COLO829 (cell line): ENCODE measurements at places on chromosomes 12 and 14.

- DNase-seq = no peak
Measured at GRCh38 chr14:67151082-67151666, 38.1 kb upstream of the GARIN2 start.

- no peak for DNase-seq
Measured at GRCh38 chr12:126537961-126538530, 1472.8 kb downstream of the AACS start.

- DNase-seq = no peak
Measured at GRCh38 chr12:64635356-64635998, 25.2 kb downstream of the RASSF3 start.

DNA sequence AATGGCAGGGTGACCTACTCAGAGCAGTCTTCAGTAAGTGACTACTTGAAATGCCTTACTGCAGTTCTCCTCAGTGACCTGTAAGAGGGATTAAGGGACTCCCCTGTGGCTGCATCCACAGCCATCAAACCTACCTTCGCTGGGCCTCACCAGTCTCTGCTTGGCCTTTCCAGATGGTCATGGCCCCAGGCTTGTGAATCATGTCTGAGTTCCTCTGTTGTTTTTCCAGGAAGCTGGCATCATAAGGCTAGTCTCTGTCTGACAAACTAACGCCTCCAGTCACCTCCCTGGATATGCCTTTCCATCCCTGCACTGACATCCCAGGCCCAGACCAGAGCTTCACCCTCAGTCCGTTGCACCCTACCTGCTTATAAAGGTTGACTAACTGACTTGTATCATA, 14.0 kb downstream of the RNASE2 start:
- peak; percentile 70 for DNase-seq

DNA sequence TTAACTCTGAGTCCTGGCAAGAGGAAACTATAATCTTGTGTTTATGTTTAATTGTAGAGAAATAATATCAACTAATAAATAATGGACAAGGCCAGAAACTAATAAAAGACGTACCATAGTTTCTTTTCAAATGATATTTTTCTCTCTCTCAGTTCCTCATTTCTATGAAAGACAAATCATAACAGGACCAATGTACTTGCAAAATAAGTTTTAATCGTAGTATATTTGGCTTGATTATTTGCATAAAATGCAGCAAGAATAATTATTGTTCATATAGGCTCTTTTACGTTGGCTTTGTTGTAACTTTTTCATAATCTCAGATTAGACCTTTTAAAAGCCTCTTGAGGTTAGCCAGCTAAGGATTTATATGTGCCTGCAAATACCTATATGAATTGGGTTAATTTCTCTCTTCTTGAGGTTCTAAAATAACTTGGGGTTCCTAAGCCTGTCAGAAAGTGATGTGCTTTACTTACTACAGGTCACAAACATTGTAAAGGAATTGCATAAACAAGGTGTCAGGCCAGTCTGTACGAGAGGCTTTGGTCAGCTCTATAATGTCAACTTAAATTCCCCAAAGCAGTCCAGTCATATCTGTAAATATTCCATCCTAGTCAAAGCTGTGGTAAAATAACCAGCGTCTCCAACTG, 152.8 kb upstream of the PTPRQ start:
- DNase-seq = no peak

DNA sequence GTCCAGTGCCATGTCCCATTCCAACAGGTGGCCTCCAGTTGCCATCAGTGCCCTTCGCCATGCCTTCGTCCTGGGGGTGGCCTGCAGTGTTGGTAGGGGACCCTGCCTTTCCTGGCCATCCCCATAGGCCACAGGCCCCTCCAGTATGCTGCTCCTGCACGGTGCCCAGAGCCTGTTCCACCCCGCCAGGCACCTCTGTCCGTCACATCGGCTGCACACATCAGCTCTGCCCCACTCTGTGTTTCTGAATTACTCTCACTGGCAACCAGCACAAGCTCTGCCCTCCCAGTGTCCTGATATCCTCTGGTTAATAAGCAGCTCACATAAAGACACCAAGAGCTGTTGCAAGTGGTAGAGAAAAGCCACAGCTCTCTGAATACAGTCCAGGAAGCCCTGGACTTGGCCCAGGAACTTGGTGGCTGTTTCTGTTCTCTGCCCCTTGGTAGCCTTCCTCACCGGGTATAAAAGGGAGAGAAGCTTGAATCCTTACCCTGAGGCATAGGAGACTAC, 31.3 kb upstream of the ATP2A2 start:
- no peak for DNase-seq

- no peak for DNase-seq
Measured at GRCh38 chr12:115776399-115776798, 501.1 kb downstream of the MED13L start.

GRCh38 chr14:100425429-100425827, 102.3 kb downstream of the SLC25A47 start:
- no peak for DNase-seq

DNA sequence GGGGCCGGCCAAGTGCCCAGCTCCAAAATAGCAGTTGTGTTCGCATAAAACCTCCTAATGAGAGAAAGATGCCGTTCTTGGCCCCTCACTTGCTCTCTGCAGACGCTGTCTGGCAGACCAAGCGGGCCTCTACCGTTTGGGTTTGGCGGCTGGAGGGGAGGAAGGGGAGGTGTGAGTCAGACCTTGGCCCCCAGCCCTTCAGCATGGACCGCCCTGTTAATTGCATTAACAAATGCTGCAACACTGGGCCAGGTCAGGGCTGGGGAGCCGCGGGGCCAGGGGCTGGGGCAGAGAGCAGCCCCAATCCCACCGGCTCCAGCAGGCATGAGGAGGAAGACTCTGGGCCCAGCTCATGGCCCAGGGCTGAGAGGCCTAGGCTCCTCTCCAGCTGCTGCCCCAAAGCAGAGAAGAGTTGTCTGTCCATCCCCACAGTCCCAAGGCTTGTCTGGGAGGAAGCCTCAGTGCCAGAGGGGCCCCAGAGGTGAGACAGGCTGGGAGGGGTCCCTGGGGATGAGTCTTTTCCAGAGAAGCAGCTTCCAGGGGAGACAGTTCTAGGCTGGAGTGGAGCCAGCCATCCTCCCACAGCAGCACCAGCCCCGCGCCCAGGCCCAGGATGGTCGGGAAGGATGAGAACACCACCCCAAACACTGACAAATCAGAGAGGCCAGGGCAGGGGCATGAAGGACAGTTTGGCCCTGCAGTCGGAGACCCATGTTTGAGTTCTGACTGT, 16.9 kb downstream of the LTBP2 start:
- no peak for DNase-seq

DNA sequence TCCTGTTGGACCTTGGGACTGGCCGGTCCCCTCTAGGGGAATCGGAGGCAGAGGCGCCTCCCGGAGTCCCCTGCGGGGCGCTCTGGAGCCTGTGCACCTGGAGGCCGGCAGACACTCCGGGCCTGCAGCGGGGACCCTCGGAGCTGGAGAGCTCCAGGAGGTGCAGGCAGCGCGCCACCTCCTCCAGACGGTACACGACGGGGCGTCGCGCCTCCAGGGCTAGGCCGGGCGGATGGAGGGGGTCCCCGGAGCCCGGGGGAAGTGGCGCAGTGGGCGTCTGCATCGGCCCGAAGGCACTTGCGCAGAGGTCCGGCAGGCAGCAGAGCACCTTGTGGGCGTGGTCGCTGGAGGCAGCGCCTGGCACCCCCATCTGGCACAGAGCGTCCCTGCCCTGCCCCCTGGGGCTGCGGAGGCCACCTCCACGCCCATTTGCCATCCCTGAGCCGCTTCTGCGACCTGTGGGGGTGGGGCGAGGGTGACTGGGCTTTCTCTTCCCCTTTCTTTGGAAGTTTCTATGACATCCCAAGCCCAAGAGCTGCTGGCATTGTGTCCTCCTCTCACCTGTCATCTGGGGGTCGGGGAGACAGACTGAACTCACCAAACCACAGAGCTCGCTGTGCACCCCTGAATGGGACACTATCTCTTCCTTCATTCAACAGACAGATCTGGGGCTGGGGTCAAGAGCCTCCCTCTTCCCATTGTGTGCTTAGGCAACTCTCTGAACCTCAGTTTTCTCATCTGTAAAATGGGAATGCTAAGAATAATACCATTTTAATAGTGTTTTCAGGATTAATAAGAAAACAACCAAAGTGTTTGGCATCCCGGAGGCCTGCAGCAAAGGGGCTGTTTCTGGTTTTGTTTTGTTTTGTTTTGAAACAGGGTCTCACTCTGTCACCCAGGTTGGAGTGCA, 37.5 kb upstream of the CORO1C start:
- DNase-seq = no peak

DNA sequence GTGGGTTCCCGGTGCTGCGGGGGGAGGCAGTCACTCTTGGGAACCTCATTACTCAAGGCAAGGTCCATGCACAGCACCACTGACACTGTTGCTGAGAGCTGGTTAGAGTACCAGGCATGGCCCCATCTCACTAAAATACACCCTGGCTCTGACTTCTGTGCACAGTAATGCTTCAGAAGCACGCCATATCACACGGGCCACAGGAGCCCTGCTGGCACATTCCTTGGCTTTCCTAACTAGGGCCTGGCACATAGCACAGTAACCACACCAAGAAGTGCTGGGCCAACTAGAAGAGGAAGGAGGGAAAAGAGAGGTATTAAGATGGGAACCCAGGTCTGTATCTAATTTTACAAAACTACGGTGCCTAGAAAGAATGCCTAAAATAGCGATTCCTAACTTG, 13.5 kb upstream of the RAB35 start:
- no peak for DNase-seq

GRCh38 chr14:57295239-57295638, 26.5 kb downstream of the AP5M1 start:
- DNase-seq = peak; percentile 37

- DNase-seq = peak; percentile 23
Measured at GRCh38 chr14:94373708-94374107, 14.7 kb downstream of the SERPINA1 start.

GRCh38 chr14:65019944-65020566, 33.4 kb downstream of the FNTB start:
- peak; percentile 64 for DNase-seq

DNA sequence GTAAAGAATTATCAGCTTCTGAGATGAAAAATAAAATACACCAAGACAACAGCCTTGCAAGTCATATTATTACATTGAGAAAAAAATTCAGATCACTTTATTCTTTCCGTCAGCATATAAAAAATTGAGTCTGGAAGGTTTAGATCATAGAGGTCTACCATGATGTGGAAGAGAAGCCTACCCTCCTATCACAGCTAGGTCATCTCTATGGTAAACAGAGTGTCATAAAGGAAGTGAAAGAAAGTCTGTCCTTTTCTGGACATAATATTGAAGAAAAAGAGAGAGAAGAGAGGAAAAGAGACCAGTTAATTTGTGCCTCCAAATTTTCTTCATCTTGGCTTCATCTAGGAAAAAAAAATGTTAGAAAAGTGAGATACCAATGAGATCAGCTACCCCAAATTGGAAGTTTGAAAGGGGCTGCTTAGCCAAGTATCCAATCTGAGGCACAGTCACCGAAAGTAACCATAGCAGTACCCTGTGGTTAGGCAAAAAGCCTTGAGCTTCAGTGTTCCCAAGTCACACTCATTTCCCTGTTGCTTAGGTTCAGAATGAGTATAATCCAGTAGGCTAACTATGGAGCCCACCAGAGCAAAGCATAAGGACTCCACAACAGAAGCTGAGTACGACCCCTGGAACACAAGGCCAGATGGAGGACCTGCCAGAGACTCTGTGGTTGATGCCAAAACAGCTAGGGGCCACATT, 38.1 kb downstream of the DUSP6 start:
- DNase-seq = no peak

DNA sequence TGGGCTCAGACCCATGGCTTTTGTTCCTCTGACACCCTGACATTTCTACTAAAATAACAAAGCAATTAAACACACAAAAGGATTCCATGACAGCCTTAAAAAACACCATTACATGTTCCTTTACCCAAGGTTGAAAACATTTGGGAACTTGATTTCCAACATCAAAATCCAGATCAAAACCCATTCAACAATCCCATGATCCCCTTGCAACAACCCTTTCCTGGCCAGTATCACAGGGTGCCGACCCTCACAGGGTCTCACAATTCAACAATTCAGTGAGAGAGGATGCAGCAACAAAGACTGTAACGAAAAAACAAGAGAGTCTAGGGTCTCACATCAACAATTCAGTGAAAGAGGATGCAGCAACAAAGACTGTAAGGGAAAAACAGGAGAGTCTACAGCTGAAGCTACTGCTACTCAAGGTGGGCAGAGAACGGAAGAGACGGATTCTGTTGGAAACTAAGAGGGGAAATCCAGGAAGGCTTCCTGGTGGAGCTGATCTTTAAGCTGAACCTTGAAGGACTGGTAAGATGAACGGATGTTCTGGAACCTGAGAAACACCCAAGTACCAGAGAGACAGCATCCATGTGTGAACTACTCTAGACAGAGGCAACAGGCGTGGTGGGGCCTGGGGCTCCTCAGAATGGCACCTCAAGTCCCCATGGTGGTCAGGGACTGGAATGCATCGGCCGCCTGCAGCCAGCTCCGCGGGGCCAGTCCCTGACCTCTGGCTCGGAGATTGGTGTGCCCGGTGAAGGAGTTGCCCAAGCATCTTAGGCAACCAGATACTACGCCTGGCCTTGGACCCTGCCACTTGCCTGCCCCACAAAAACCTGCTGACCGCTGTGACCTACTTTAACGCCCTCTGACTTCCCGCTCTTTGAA, 22.7 kb upstream of the ZFP36L1 start:
- no peak for DNase-seq

GRCh38 chr14:23444314-23444713, 8.9 kb upstream of the MYH7 start:
- no peak for DNase-seq

DNA sequence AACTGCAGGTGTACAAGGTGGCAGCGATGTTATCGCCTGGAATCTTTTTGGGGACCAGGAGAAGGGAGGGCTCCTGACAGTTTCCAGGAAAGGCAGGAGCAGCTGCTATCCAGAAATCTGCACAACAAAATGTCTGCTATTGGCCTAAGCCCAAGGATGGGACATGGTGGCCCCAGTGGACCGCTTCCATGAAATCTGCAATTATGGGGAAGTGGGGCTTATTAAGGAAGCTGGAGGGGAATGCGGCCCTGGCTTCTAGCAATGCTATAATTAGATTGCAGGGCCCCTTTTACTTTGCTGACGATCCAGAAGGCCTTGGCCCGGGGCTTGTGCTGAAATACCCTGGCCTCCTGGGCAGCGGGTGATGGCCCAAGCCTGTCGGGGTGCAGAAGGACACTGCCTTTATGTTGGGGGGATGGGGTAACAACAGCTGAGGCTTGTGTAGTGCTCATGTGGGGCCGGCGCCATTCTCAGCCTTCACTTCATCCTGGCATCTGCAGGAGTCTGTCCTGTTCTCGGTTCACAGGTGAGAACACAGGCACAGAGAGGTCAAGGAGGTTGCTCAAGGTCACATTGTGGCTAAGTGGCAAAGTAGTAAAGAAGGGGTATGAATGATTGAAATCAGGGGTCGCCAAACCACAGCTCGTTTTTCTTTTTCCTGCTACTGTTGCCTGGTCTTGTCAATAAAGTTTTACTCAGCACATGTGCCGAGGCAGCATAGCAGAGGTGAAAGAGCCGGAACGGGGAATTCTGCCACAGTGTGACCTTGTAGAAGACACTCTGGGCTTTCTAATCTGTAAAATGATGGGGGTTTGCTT, 153.5 kb downstream of the RBM19 start:
- DNase-seq = no peak

GRCh38 chr12:119544765-119545625, 48.6 kb upstream of the TMEM233 start:
- peak; percentile 83 for DNase-seq

- DNase-seq = peak; percentile 18
Measured at GRCh38 chr14:60094306-60094897, 2.7 kb downstream of the PCNX4 start.
